ENCODE measurements at places on chromosomes 4 and X.

DNA sequence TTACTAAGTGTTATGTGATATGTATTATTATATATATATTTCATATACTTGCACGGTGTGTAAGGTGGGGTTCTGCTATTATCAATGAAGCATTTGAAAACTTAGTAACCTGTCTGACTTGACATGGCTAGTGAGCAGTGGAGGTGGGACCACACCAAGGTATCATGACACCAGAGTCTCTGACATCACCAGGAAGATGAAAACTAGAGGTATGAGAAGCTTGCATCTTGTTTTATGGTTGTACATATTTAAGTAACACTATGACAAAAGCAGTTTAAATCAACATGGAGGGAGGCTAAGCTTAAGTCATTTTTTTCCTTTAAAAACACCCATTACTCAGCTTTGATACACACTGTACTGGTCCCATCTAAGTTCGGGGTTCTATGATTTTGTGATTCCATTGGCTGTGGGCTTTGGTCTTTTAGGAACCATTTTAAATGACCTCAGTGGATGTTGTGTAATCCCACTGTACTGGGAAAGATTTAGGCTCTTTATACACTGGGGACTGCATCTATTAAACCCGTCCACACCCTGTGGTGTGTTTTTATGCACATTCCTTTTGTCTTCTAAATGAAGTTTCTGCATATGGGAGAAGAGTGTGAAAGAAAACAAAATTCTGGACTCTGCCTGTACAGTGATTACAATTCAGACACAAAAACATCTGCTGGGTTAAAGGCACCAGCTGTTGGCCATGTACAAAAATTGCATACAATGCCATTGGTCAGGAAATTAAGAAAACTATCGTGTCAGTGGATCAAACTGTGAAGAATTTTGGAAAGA, 570.6 kb downstream of the SPRY1 start:
- DNase-seq: no peak

GRCh38 chrX:54358424-54359211, 772 bp upstream of the WNK3 start:
- DNase-seq: peak; percentile 32

GRCh38 chrX:137118136-137118535, 84.3 kb upstream of the GPR101 start:
- DNase-seq: no peak

DNA sequence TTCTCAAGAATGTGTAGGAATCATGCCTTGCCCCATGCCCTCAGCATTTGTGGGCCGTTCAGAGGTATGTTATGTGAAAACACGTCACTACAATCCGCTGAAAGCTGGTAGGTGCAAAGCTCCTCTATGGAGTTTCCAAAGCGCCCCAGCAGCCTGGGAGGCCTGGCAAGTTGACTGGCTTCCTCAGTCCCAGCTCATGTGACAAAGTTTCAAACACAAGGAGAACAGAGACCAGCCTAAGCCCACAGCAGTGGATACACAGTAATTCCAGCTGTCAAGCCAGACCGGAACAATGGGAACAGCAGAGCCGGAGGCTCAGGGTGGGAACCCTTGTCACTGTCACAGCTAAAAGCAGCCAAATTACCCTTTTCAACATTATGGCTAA, 33.5 kb downstream of the NAT8L start:
- no peak for DNase-seq

DNA sequence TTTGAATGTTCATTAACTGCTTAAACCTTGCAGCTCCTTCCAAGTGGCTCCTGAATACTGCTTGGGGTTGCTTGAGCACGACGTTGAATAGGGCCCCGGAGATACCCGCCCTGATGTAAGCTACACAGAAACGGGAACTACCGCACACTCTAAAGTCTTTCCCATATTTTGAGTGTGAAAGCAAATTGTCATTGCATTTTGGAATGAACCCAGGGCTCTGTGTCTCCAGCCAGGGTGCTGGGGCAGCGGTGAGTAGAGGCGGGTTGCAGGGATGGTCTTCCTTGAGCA, 59.4 kb upstream of the HELT start:
- DNase-seq: no peak

- DNase-seq: no peak
Measured at GRCh38 chr4:14749910-14750309, 252.4 kb upstream of the CPEB2 start.

- no peak for DNase-seq
Measured at GRCh38 chr4:147727476-147728028, 4.3 kb upstream of the ARHGAP10 start.

GRCh38 chr4:119833611-119834010, 205.0 kb upstream of the PDE5A start:
- DNase-seq: no peak

GRCh38 chrX:150449313-150449712, 86.2 kb downstream of the MAMLD1 start:
- no peak for DNase-seq

GRCh38 chr4:184039963-184040383, 134.9 kb downstream of the STOX2 start:
- DNase-seq: no peak

DNA sequence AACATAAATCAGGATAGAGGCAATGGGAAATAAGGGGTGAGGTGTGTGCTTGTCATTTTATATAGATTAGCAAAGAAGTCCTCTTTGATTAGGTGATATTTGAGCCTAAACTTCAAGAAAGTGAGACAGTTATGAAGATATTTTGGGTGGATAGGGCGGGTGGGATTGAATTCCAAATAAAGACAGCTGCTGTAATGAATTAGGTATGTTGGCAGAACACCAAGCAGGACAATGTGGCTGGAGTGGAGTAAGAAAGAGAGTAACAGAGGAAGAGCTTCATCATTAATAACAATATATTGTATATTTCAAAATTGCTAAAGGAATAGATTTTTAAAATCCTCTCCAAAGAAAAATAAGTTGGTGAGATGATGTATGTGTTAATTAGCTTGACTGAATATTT, 91.0 kb upstream of the CENPE start:
- DNase-seq: no peak

DNA sequence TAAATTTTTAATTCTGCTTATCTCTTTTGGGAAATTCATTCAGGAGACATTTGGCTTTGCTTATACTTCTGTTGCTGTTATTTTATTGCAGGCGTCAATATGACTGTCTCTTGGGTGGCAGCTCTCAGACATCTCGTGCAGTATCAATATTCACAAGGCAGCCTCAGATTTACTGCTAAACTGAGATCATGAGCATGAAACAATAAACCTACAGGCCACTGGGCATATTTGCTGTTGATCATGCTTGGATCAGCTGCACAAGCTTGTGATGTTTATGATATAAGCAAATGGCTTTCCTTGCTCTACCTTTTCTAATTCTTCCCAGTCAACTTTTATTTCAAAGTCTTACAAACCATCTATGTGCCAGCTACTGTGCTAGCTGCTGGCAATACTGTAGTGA, 39.2 kb downstream of the TSPAN5 start:
- no peak for DNase-seq

- no peak for DNase-seq
Measured at GRCh38 chr4:27018076-27018475, 157.4 kb downstream of the STIM2 start.

- no peak for DNase-seq
Measured at GRCh38 chrX:69303231-69303630, 138.0 kb upstream of the PJA1 start.

GRCh38 chrX:110146521-110146920, 143.6 kb downstream of the TMEM164 start:
- no peak for DNase-seq

GRCh38 chrX:150544222-150544787, 24.1 kb upstream of the MTM1 start:
- DNase-seq: no peak

- no peak for DNase-seq
Measured at GRCh38 chr4:59945277-59945676, 1254.8 kb upstream of the ADGRL3 start.

- no peak for DNase-seq
Measured at GRCh38 chr4:114132830-114133229, 153.4 kb upstream of the ARSJ start.

DNA sequence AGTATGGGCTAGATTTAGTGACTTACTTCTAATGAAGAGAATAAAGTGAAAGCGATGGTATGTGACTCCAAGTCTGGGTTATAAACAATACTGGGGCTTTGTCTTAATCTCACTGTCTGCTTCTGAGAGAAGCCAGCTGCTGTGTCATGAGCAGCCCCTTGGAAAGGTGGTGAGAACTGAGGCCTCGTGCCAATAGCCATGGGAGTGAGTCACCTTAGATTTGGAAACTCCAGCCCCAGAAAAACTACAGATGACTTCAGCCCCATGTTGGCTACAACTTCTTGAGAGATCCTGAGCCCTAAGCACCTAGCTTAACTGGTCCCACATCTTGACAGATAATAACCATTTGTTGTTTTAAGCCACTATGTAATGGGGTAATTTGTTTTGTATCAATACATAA, 77.6 kb downstream of the CWH43 start:
- DNase-seq: no peak

GRCh38 chrX:21699136-21699535, 41.0 kb upstream of the KLHL34 start:
- DNase-seq: no peak

- DNase-seq: no peak
Measured at GRCh38 chrX:135973025-135973547, 702 bp downstream of the MMGT1 start.

DNA sequence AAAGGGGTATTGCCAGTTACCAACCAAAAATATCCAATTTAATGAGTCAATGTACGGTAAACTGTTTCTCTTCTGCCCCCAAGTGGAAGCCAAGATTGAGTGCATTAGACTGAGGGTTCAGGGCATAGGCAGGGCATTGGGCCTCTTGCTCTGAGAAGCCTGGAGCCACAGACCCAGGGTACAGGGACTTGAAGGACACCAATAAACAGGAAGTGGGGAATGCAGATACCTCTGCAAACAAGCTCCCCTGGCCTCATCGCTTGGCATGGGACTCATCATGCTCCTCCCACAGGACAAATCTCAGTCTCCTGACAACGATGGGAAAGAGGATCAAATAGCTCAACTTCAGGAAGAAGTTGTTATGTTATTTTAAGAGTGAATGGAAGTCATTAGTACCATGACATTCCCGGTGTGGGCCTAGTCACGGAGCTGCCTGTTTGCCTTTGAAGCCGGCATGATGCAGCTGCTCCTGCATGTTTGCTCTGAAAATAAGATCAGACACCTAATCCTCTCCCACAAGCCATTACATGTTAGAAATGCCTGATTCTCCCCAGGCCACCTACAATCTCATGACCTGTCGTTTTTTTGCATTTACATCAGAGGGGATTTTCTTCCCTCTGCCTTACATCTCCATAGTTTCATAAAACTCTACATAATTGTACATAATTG, 224.2 kb downstream of the RCHY1 start:
- DNase-seq: no peak

GRCh38 chr4:100093091-100093866, 97.0 kb downstream of the DDIT4L start:
- peak; percentile 70 for DNase-seq

- no peak for DNase-seq
Measured at GRCh38 chr4:153522802-153523094, 56.6 kb downstream of the TMEM131L start.

GRCh38 chr4:79357365-79357764, 31.5 kb upstream of the NAA11 start:
- DNase-seq: no peak

GRCh38 chrX:102845020-102845419, 92.1 kb upstream of the RAB40AL start:
- DNase-seq: no peak

DNA sequence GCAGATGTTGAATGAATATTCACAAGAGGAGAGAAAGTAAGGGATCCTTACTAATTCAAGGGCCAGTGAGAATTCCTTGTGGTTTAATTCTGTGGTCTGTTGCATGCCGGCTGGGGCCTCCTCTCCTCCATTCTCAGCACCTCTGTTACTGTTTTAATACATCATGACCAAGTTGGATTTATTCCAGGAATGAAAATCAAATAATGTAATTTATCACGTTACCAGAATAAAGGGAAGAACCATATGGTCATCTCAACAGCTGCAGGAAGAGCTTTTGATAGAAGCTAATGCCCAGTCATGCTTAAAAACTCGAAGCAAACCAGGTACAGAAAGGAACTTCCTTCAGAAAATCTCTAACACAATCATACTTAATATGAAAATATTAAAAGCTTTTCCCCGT, 54.1 kb downstream of the GRK4 start:
- no peak for DNase-seq

- no peak for DNase-seq
Measured at GRCh38 chr4:7073526-7074390, 5.9 kb upstream of the GRPEL1 start.

DNA sequence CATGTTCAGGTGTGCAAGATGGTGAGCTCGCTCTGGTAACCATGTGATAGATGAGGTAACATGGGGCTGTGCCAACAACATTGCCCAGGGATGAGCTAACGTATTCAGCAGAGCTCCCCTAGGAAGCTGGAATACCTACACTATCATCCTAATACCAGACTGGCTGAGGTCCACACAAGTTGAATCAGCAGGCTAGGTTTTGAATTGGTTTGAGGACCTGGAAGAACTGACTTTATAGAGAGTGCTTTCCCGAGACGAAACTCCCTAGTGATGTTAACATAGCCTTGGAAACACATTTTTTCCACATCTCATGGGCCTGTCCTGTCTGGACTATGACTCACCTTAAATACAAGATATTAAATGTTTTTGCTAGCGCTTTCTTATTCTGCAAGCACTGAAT, 56.7 kb downstream of the IGFBP7 start:
- no peak for DNase-seq

GRCh38 chrX:5791721-5792120, 436.9 kb downstream of the NLGN4X start:
- no peak for DNase-seq

- DNase-seq: no peak
Measured at GRCh38 chr4:37798616-37799015, 27.9 kb upstream of the PGM2 start.

GRCh38 chrX:64394874-64395567, at the start of gene MTMR8:
Gene MTMR8 (minus strand): TSS chrX:64395452. CDS start chrX:64395363, 89 bp downstream.
- peak; percentile 67 for DNase-seq

- no peak for DNase-seq
Measured at GRCh38 chr4:76354517-76355473, 48.3 kb downstream of the STBD1 start.

DNA sequence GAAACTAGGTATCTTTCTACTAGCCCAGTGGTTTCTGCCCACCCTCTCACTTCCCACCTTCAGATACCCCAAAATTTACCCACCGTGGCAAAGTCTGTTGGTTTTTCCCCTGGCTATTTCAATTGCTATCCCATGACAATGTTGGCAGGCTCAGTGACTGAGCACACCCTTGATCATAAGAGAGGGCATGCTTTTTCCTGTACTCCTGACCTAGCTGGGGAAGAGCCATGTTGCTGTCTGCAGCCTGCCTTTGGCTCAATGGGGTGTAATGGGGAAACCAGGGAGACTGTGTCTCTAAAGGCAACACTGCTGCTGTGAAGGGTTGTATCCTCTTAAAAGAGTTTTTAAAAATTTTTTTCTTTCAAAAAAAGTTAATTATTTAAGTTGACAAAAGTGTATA, 90.4 kb upstream of the CITED1 start:
- no peak for DNase-seq

- no peak for DNase-seq
Measured at GRCh38 chr4:101104312-101105052, 242.8 kb downstream of the PPP3CA start.

GRCh38 chr4:139589336-139590018, 33.5 kb upstream of the SETD7 start:
- DNase-seq: no peak

GRCh38 chr4:2393353-2394270, 24.8 kb downstream of the ZFYVE28 start:
- no peak for DNase-seq

GRCh38 chrX:115940888-115941332, 229.6 kb upstream of the AGTR2 start:
- no peak for DNase-seq

- no peak for DNase-seq
Measured at GRCh38 chrX:136065044-136065671, 79.9 kb downstream of the SLC9A6 start.
